Activated naive CD4-positive, alpha-beta T cell treated with Interleukin-2 at 50 U/mL for 16 hours (primary cell): ENCODE measurements at places on chromosomes 6 and 20.

- no peak for DNase-seq
Observed at GRCh38 chr20:3721912-3722311, 9.5 kb upstream of the SIGLEC1 start.

DNA sequence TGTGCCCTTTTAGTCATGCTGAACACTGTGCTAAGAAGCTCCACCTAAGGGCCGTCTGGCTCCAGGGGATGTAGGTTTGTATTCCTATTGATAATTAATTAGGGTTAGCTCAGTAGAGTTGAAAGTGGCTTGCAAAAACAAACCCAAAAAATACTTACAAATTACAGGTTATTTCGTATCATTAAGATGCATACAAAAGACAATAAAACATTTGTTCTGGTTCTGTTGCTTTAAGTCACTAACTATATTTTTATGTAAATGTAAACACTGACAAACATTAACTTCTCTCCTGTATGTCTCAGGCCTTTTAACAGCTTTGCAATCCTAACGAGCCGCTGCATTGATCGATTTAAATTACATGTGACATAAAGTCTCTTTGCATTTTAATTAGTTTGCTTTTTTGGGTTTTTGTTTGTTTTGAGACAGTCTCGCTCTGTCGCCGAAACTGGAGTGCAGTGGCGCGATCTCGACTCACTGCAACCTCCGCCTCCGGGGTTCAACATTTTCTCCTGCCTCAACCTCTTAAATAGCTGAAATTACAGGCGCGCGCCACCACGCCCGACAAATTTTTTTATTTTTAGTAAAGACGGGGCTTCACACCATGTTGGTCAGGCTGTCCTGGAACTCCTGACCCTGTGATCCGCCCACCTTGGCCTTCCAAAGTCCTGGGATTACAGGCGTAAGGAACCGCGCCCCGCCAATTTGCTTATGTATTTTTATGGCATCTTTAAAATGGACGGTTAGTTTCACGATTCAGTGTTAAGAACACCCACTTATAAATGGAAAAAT, 110.9 kb downstream of the HFE start:
- peak; percentile 35 for DNase-seq

GRCh38 chr6:149209871-149210775, 107.4 kb upstream of the TAB2 start:
- peak; percentile 19 for DNase-seq

DNA sequence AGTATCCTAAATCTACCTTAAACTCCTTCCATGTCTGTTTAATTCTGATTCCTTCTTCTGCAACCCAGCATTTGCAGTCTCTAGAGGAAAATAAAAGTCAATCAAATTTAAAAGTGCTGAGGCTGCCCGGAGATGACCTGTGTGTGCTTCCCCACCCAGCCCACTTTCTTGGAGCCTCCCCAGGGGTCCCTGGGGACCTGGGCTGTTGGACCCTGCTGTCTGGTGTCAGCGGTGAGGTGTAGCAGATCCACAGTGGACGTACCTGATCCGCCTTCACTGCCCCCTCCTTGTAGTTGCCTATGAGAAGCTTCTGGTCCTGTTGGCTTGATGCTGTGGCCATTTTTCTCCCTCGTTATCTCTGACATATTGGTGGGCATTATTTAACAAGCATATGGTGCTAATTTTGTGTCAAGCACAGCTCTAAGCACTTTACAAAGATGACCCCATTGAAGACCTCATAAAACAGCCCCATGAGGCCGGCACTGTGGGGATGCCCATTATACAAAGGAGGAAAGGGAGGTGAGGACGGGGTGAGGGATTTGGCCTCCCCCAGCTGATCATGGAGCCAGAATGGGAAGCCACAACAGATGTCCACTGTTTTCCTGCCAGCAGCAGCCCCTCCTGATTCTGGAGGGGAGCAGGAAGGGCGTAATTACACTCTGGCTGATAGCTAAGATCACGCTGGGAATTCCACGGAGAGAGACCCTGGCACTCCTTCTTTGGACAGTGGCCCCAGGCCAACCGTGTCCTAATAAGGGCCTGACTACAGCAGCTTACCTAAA, 628.2 kb downstream of the CDH26 start:
- no peak for DNase-seq

DNA sequence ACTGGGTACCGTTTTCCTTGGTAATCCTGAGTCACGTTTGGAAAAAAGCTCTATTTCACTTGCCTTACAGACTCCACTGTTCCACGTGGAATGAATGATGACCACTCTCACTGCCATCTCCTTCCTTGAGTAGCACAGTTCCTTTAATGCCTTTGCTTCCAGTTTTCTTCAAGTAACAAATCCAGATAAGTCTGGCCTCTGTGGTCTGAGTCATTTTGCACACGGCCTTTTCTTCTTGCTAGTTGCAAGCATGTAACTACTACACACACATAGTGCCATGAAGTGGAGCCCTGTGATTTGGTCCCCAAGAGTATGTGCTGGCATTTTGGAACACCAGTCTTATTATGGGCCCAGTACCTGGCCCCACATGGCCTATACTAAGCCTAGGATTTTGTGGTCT, 182.8 kb downstream of the SASH1 start:
- no peak for DNase-seq
